ENCODE measurements at places on chromosomes 12 and 14.

- no peak for DNase-seq
Observed at GRCh38 chr12:28869197-28869596, 279.9 kb upstream of the FAR2 start.

DNA sequence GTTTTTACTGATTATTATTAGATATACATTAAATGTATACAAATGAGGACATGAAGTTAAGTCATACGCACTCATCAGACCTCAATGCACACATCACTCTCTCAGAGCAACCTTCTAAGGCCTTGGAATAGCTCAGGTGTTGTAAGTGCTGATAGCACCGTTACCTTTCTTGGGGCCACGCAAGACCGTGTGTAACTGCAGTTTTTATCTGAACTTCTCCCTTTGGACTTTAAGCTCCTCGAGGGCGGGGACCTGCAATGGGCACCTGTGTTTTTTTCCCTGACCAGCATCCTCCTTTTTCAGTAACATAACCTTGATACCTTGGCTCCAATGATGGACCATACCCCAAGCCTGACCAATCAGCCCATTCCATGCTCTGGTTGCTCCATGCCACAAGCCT, 136.5 kb upstream of the TMCC3 start:
- no peak for DNase-seq

DNA sequence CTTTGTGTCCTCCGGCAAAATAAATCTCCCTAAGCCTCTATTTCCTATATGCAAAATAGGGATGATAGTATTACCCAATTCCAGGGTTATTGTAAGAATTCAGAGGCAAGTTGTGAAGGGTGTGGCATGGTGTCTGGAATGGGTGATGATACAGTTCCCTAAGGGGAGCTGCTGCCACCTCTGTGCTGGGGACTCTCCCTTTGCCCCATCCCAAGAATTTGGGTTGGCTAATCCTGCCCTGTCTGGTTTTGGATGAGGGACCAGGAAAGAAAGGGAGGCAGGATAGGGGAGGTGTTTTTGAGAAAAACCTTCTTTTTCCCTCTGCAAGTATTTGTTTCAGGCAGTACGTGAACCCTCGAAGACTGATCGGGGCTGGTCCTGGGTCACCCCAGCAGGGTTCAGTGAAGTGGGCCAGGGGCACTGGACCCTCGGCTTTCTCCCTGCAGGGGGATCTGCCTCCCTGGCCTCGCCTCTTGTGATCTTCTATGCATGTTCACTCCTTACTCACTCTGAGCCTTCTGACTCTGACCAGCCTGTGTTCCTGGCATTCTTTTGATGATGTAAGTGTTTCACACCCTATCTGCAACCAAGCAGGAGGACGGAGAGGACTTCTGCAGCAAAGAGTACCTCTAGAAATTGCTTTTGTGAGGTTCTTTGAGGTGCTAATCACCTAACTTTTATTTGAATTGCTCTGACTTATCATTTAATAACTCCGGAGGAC, 60.8 kb downstream of the RASSF3 start:
- no peak for DNase-seq

- no peak for DNase-seq
Observed at GRCh38 chr12:89775063-89775985, 66.7 kb upstream of the ATP2B1 start.

GRCh38 chr12:47742253-47742825, 16.3 kb downstream of the RAPGEF3 start:
- peak; percentile 66 for DNase-seq

DNA sequence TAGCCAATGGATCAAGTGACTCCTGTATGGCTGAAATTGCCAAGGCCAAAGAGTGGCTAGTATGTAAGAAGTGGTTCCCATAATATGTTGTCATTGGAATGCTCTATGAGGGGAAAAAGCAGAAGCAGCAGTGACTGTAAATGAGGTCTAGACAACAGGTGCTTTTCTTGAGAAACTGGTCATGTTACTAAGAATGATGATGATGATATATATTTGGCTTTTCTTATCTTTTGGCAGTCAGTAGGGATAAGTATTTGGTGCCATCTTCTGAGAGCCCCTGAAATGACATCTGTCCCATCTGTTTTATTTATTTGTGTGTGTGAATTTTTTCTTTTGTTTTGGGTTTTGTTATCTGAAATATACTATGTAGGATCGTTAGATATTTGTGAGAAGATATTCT, 141.7 kb downstream of the SYT1 start:
- DNase-seq, result no peak

GRCh38 chr12:128155571-128155970, 111.4 kb upstream of the TMEM132C start:
- DNase-seq, result no peak

GRCh38 chr12:80374615-80375014, 69.4 kb upstream of the PTPRQ start:
- DNase-seq, result no peak

GRCh38 chr14:62079038-62079437, 316.8 kb downstream of the SNAPC1 start:
- DNase-seq, result peak; percentile 28

GRCh38 chr14:95527387-95528002, 7.4 kb upstream of the GLRX5 start:
- peak; percentile 49 for DNase-seq

DNA sequence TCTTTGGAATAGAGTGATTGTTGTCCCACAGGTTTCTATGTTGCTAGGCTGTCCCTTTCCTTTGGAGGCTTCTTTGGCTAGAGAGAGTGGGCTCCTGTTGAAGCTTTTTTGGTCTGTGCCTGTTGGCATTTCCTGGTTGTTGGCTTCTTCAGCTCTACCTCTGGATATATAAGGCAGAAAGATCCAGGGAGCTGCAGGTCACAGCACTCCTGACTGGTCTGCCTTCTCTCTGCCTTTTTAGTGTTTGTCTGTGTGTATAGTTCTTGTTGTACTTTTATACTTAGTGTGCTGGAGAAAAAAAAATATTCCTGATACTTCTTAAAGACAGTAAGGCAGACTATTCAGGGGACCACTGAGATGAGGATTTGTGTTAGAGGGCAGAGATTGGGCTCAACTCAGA, 202.7 kb downstream of the FBXL14 start:
- DNase-seq, result no peak

DNA sequence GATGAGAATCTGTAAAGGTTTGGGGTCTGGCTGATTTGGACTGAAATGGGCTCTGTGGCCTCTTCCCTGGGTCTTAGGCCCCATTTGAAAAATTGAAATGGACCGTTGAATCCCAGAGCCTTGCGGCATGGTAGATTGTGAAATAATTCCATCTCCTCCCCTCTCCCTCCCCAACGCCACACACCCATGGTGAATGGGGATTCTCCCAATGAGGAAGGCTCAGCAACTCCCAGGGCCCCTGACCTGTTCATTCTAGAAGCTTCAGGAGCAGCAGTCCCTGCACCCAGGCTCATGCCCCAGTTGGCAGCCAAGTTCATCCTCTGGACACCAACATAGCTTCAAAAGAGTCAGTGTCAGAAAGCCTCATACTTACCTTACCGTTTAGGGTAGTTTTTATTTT, 217.4 kb downstream of the ZFP36L1 start:
- no peak for DNase-seq

DNA sequence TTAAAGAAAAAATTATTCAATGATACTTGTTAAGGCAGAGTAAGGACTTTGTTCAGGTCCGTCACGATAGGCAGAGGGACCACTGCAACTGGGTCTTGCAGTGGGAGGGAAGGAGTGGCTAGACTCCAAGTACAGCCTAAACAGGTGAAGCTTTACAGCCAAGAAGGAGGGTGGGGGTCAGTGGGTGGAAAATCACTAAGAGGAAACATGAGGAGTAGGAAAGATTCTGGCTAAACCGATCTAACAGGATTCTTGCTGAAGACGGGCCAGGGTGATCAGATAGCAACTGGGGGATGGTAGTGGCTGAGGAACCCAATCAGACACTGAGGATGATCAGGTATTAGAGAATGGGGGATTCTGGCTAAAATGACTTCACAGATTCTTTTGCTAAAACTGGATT, 100.2 kb downstream of the TTC7B start:
- no peak for DNase-seq

GRCh38 chr12:1911598-1912575, 6.6 kb downstream of the CACNA2D4 start:
- peak; percentile 8 for DNase-seq

DNA sequence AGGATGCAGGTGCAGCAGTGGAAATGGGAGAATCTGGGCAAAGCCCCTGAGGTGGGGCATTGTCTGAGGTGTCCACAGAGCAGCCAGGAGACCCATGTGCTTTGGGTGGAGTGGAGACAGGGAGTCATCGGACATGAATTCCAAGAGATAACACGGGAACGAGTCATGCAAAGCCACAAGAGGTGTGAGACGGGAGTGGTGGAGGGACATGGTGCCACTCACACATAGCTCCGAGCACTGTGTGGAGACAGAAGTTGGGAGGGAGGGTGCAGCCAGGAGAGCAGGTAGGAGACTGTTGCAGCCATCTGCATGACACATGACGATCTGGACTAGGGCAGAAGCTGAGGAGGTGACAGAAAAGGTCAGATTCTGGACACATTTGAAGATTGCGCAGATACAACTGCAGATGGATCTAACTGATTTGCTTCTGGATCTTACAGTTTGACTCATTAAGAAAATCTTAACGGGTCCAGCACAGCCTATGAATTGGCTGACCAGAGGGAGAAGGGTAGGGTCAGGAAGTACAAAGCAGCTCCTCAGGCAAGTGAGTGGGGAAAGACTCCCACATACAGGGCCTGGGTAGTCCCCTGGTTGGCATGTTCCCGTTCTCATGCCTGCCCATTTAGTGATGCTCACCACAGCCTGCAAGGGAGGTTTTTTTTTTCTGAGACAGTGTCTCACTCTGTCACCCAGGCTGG, 379.8 kb downstream of the FUT8 start:
- DNase-seq, result no peak
